Central memory CD4-positive, alpha-beta T cell (primary cell): ENCODE measurements at places on chromosomes 5 and 9.

DNA sequence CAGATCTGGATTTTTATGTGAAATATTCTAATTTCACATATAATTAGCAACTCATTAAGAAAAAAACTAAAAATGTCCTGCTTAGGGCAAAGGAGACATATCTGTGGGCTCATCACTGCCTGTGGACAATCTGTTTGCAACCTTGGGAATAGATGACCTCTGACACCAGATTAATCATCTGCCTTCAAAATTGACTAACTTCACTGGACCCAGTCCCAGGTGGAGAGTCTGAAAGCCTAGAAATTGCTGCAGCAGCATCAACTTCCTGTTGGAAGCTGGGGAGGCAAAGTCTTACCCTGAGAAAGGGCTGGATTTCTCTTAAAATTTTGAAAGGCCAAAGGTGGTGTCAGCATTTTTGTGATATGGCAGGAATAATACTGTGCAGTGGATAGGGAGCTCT, 76.3 kb upstream of the TNC start:
- DNase-seq = no peak

GRCh38 chr5:173158366-173158765, 14.0 kb downstream of the BNIP1 start:
- DNase-seq = no peak

- no peak for DNase-seq
Observed at GRCh38 chr5:113678924-113679575, 165.6 kb downstream of the YTHDC2 start.

- DNase-seq = no peak
Observed at GRCh38 chr9:34623374-34624235, 3.3 kb upstream of the DCTN3 start.

GRCh38 chr9:38414040-38414723, 10.1 kb downstream of the IGFBPL1 start:
- DNase-seq = no peak

DNA sequence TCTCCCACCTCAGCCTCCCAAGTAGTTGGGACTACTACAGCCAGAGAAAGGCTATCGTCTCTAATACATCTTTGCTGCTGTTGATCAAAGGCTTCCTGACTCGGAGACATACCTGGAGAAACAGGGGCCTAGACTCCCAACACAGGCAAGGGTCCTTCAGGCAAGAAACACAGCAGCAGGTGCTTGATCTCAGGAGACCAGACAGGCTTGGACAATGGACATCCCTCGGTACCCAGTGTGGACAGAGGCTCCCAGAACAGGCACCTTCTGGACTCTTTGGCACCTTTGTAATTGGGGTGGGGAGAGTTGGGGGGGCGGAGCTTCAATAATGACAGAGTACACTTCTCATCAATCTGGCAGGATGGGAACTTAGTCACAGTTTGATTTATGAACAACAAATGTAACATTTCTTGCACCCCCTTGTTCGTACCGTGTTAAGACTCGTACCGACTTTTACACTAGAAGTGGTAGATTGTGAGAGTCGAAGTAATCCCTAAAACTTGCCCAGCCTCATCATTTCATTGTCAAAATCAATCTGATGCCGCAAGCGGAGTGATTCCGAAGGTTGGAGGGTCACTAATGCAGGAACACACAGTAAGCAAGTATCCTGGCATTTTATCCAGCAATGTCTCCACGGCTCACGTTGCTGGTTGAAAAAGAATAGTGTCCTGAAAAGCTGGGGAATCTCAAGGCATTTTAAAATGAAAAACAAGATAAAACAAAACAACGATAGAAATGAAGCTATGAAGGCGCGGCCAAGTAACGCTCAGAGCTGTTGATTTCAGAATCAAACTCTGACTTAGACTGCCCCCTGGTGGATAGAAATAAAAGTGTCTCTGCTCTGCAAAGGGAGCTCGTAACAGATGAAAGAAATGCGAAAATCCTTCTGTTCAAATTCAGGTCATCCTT, 46.4 kb upstream of the STK32A start:
- DNase-seq = peak; percentile 39

- DNase-seq = no peak
Observed at GRCh38 chr9:134461426-134461982, 135.2 kb downstream of the RXRA start.

GRCh38 chr9:85742597-85742936, 813 bp upstream of the AGTPBP1 start:
- no peak for DNase-seq

GRCh38 chr5:38424148-38425060, 132.0 kb downstream of the LIFR start:
- no peak for DNase-seq

DNA sequence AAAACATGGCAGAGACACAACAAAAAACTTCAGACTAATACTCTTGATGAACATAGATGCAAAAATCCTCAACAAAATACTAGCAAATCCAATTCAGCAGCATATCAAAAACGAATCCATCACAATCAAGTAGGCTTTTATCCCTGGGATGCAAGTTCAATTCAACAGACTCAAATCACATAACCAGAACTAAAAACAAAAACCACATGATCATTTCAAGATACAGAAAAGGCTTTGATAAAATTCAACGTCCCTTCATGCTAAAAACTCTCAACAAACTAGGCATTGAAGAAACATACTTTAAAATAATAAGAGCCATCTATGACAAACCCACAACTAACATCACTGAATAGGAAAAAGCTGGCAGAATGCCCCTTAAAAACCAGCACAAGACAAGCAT, 93.6 kb downstream of the TUSC1 start:
- no peak for DNase-seq

DNA sequence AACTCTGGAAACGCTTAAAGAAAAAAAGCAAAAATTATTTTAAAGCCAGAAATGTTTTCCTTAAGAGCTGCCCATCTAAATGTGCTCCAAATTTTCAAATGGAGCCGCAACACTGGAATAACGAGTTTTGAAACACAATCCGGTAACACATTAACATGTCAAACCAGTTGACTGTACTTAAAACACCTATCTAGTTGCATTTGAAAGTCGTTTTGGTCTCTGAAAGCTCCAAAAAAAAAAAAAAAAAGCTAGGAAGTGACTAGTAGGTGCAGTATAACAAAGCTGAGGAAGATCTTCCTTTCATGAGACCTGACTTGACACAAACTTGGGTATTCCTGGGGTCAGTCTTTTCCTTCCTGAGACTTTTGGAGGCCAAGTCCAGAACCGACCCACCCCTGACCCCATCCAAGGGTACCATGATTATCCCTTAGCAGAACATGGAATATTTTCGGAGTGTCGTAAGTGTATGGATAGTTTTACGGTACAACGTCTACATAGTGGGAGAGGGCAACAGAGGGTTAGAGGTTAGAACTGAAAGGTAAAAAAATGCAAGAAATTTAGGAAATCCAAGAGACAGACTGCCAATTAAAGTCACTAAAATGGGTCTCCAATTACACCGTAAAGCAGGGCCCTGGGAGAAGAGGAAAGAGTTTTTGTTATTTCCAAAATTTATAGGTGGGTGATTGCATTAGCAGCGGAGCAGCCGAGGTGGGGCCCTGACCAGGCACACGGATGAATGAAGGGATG, 812 bp downstream of the CETN3 start:
- DNase-seq = no peak

- no peak for DNase-seq
Observed at GRCh38 chr9:4559261-4560182, 69.3 kb downstream of the SLC1A1 start.

DNA sequence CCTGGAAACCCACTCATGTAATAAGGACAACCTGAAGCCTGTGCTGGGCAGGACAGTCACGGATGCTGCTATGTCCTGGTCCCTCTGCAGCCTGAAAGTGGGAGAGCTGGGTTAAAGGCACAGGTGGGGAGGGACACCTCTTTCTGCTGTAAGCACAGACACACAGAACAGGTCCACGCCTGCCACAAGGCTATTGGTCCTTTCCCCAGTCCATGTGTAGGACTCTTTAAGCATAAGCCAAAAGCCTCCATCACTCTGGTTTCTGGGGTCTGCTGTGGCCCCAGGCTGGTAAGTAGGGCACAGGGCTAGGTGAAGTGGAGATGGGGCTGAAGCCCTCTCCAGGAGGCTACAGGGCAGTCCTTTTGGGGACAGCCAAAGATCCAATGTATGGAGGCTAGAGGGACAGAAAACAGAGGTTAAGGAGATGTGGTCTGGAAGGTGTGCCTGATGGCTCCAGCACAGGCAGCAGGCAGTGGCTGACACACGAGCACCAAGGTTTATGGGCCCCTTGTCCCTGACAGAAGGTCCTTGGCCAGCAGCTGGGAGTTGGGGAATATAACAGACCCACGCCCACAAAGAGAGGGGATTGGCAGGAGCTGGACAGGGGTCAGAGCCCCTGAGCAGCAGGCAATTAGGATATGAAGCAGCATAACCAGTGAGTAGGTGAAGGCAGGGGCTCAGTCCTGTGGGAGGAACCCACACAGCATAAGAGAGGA, 203.6 kb upstream of the MVB12B start:
- no peak for DNase-seq

- no peak for DNase-seq
Observed at GRCh38 chr5:157963244-157963643, 104.3 kb upstream of the CLINT1 start.

GRCh38 chr9:79889369-79889768, 317.6 kb downstream of the TLE4 start:
- DNase-seq = no peak

DNA sequence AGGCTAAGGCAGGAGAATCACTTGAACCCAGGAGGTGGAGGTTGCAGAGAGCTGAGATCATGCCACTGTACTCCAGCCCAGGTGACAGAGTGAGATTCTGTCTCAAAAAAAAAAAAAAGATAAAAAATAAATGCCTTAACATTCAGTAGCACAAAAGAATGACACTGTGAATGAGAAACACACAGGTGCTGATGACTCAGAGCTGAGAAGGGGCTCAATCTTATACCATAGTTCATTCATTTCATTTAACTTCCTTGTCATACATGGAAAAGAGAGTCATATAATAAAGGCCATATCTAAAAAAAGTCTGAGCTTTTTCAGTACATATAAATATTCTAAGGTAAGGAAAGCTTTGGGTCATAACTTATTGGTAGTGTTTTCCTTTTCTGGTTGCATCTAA, 40.6 kb downstream of the WWC1 start:
- no peak for DNase-seq

GRCh38 chr5:139443831-139444453, 4.6 kb upstream of the DNAJC18 start:
- peak; percentile 63 for DNase-seq

GRCh38 chr5:136058039-136058971, 29.5 kb downstream of the TGFBI start:
- no peak for DNase-seq

DNA sequence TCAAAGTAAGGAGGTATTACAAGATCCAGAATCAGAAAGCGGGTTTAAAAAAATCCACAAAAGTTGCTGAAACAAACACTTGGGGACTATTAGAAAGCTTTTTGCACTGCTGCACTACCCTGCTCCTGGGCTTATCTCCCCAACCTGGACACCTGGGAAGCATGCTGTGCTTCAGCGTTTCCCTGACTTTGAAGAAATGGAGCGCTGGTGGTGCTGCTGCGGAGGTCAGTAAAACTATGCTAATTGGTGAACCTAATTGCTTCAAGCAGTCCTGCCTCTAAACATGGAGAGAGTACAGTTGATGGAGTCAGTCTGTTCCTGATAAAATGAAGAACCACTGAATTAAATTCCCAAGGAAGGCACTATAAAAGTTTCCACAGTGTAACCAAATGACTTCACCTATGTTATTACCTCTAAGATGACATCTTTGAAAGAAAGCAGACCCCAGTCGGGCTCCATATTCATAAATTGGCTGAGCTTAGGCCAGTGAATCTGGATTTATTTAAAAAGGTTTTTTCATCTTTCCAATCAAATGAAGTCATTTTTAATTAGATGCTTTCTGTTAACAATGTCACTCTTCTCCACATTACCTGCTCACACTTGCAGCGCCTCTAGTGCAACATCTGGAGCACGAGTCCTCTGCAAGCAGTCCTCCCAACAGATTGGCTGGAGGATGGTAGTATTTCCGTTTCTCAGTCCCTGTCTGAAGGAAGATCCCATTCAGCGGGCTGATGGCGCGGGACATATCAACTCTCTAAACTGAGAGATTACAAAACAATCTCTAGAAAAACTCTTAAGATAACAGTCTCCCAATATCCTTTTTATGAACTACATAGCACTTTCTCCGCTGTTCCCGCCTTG, 11.5 kb downstream of the NR2F1-AS1 start:
- no peak for DNase-seq

DNA sequence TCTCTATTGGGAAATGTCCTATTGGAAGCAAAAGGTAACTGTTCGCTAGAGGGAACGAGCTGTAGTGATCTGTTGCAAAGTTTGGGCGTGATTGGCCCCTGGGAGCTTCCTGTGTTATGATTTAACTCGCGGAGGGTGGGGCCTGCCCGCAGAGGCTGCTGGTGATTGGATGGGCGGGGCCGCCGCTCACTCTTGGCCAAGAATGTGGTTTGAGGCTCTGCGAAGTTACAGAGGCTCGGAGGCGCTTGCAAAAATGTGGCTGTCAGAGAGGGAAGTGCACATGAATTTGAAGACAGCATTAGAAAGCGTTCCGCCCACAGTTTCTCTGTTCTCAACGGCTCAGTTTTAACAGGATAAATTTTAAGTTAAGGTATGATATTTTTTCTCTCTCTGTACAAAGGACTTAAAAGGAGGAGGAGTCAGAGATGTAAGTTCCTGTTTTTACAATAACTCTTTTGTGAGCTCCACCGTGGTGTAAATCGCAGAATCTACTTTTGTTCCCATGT, 46.9 kb downstream of the CNTRL start:
- DNase-seq = peak; percentile 97

GRCh38 chr9:87271696-87272477, 225.8 kb upstream of the DAPK1 start:
- DNase-seq = no peak

GRCh38 chr9:69627281-69627680, 44.9 kb downstream of the APBA1 start:
- DNase-seq = no peak

DNA sequence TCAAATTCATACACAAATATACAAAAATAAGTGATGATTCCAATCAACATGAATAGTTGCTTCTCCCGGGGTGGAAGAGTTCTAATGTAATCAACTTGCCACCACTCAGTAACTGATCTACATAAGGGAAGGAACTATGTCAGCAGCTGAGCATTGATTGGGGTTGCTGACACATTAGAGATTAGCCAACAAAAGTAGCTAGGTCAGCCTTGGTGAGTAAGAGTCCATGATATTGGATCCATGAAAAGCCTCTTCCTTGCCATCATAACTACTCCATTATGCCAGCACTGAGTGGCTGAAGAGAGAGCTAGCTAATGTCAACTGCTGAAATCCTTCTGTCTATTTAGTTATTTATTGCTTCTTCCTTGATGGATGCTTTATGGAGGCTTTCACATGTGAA, 309.8 kb downstream of the NFIB start:
- no peak for DNase-seq

DNA sequence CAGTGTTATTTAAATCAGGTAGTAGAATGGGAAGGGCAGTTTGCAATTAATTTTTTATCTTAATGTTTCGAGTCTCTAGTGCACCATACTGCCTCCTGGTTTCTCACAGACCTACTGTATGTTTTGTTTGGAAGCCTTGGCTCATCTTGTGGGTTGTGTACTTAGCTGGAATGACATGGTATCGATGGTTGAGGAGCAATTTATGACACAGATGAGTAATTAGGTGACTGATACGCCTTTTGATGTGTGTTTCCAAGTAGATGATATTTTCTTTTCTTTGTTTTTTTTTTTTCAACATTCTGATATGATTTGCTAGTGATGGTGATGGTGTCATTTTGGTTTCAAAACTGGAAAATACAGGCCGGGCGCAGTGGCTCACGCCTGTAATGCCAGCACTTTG, 16.1 kb downstream of the BASP1 start:
- no peak for DNase-seq
